ENCODE measurements at places on chromosomes 3 and 15. TPM values are rescaled to one million over a fixed set of nuclear protein-coding genes. Genes with fewer than 3 reads are reported as not detected.

Gene ATP10A
- 1.7 TPM for total RNA-seq

Gene SPRED1
- total RNA-seq = 31.9 TPM

Gene ISLR
- total RNA-seq = 19.8 TPM

Gene PAQR5
- 0.06 TPM for total RNA-seq

Gene ADAMTS17
- total RNA-seq = 4.0 TPM

Gene UROC1
- total RNA-seq = not detected

Gene KLHL6
- not detected for total RNA-seq

DNA sequence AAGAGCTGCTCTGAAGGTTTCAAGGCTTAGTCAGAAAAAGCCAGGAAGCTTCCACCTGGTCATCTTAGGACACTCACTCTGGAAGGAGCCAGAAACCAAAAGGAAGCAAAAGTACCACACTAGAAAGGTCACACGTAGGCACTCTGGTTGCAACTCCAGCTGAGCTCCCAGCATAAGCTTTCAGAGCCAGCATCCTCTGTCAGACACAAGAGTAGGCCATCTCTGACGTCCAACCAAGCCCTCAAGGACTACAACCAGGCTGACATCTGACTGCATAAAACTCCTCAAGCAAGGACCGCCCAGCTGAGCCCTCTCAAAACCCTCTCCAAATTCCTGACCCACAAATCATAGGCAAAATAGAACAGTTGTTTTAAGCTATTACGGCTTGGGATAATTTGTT, 12.8 kb downstream of the SH3BP5 start:
- DNase-seq = no peak

DNA sequence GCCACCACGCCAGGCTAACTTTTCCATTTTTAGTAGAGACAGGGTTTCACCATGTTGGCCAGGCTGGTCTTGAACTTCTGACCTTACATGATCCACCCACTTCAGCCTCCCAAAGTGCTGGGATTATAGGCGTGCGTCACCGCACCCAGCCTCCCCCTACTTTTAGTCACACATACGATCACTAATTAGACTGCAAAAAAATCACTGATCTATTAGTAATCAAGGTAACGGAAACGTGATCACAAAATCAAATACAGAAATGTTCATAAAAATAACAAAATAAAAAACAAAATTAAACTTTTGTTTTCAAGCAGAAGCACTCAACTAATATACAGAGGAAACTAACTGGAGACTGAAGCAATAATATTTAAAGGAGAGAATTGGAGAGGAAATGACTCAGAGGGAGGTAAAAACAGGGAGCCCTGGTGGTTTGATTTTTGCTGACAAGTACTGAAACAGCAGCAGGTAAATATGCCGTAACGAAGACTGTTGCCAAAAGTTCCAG, 4.6 kb downstream of the WDR53 start:
- no peak for DNase-seq

DNA sequence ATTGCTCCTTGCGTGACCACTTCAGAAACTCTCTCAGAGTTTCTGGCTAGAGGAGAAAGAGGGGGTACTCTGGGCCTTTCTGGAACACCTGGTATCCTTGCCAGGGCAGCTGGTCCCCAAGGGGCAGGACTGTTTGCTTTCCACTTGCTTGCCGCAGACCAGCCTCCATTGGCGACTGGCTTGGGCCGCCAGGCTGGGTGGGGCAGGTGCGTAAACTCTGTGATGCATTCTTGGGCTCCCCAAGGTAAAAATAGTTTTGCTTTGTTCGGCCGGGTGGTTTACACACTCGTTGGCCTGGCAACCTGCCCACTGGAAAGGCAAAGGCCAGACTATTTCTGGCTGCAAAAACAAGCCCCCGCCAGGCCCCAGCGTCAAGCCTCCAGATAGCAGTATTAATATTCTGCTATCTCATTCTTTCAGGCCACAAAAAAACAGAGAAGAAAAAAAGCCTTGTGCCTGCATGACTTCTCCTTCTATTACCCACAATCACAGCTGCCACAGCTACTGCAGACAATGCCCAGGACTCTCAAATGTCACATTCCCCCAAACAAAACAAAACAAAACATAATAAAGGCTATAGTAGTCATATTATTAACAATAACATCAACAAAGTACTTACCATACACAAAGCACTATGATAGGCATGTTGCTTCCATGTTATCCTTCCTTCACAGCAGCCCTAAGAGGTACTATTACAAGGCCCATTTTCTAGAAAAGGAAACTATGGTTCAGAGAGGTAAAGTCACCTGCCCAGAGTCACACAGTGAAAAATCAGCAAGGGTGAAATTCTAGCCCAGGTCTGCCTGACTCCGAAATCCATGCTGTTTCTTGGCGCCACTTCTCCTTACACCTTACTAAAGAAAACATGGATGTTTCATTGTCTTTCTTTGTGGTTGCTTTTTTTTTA, 14.0 kb upstream of the SSUH2 start:
- DNase-seq = peak; percentile 84

- DNase-seq = no peak
These were observed 44.2 kb upstream of the TPM1 start for GRCh38 chr15:62998262-62998890.

- no peak for DNase-seq
These were observed 594.9 kb upstream of the SUCLG2 start for GRCh38 chr3:68249265-68249664.

DNA sequence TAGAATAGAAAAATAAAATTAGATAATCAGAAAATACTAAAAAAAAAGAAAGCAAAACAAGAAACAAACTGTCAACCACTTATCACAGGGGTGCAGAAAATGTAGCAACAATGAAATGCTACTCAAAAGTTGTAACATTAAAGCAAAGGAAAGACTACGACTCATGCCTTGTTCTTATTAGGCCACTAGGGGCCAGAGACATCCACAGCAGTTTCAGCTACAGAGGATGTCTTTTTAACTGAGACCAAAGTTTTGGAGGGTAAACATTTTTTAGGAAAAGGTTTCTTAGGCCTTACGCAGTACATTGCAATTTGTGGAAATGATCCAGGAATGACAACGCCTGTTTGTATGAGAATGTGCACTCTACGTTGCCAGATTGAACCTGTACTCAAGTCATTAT, 15.4 kb upstream of the CADM2 start:
- DNase-seq = no peak

DNA sequence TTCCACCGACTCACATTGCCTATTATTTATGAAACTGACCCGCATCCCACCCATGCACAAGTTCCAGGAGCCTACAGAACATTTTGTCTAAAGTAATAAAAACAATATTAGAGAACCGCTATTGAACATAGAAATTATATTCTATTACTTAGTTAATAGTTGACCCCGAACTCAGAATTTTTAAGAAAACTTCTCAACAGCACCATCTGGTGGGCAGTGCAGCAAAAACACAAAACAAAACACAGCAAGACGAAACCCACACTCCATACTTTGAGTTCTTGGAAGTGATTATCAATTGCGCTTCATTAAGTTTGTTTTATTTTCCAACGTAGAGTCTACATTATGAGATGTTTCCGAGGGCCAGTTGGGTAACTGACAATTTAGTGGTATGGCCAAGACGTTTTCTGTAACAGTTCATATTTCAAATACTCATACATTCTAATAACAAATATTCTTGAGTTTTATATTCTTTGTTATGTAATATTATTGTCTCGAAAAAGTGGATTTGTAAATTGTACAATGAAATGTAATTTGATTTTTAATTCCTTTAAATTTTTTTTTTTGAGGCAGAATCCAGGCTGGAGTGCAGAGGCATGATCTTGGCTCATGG, 24.0 kb upstream of the C3orf70 start:
- DNase-seq = peak; percentile 71

DNA sequence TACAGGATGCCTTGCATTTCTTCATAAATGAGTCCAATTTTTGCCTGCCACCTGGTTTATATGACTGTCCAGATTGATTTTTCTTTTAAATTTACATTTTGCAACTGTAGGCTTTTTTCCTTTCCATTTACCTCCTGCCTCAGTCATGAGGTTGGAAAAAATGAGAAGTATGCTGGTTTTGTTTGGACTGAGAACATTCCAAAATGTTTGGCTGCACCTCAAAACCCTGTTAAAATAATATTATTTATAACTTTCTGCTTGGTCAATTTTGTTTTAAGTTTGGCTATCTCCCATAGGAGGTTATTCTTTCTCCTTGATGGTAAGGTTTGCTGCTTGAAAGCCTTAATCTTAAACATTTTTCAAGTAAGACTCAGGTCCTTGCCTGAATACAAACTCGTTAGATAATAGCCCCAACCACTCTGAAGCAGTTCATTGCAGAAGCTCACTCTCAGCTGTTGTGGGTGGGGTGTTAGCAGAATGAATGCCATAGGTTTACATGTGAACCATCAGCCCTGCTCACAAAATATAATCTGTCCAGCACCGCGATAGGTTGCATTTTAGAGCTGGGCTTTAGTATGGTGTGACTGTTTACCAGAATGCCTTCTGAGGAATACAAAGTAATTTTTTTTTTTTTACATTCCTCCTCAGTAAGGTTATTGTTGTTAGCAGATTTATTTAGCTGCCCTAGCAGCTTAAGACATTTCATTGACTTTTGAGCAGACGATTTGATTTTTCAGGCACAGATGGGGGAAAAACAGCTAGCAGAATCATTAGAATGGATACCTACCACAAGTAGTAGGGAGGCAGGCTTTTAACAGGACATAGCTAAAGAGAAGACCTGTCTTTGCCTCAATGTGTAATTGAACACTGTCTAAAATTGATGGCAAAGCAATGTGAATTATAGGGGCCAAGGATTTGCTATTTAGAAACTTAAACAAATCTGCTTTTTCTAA, 630.8 kb upstream of the KCNMB2 start:
- peak; percentile 75 for DNase-seq

GRCh38 chr15:90883976-90884718, at the start of gene FES:
FES (plus strand) TSS chr15:90884504; CDS start chr15:90885046, 542 bp downstream.
- DNase-seq = no peak

DNA sequence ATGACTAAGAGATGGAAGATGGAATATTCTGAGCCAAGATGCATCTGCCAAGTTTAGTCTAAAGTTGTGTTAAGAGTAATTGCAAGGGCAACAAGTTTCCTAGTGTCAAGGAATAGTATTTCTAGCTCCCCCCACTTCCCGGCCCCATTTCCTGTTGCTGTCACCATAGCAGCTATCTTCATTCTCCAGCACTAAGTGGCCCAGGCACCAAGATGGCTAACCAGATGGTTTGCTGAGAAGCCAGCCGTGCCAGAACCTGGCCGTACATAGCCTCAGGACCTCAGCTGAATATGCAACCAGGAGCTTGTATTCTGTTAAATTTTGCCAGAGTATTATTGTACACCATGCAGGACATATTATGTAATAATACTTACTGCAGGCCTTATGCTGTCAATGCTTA, 108.8 kb upstream of the UMPS start:
- no peak for DNase-seq

DNA sequence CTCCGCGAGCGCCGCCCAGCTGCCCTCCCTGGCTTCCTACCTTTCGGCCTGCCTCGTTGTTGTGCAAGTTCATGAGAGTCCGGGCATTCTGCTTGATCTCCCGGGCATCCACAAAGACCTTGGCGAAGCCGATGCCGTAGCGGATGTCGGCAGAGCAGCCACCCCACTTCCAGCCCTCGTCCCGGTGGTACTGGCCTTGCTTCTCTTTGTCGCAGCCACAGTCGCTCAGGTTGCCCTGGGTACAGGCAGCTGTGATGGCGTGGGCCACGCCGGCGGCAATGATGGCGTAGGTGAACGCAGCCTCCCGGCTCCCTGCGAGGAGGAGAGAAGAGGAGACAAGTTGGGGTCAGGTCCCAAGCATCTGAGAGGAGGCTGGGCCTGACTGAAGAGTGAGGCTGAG, 25.4 kb downstream of the WNT7A start:
- no peak for DNase-seq

DNA sequence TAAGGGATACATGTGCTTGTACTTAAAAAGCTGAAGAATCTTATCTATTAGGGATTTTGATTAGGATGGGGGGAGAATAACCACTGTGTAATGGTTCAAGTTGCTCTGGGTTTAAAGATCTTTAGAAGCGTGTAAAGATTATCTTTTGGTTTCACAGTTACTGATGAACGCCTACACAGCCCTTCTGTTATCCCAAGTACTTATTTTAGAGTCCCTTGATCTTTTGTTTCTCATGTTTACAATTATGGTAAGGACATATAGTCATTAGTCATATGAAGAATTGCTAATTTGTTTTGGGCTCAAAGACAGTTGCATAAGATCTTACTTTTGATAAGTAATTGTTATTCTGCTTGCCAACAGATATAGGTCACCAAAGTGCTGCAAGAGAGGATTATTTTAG, 160.1 kb downstream of the PLCL2 start:
- no peak for DNase-seq

DNA sequence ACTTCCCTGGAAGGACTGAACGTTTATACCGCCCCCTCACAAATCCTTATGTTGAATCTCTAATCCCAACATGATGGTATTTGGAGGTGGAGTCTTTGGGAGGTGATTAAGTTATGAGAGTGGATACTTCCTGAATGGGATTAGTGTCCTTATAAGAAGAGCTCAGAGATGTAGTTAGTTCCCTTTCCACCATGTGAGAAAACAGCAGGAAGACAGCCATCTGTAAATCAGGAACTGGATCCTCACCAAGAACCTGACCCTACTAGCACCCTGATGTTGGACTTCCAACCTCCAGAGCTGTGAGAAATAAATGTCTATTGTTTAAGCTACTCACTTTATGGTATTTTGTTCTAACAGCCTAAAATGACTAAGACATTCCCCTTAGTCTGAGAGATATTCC, 33.3 kb upstream of the SACM1L start:
- DNase-seq = no peak

DNA sequence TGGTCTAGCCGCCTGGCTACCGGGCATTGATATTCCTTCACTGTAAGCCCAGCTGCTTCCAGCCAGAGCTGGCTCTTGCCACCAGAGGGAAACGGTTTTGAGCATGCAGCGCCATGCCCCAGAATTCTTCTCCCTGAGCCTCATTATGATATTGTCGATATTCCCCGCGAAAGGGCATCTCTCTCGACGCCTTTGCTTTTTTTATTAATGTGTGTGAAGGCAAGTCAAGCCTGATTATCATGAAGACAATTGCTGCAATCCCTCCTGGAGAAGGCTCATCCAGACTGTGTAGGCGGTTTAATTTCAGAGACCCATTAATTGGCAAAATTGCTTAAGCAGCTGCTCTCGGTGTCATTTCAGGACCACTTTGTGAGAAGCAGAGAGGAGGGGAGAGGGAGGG, 321.2 kb upstream of the TLE3 start:
- DNase-seq = no peak

DNA sequence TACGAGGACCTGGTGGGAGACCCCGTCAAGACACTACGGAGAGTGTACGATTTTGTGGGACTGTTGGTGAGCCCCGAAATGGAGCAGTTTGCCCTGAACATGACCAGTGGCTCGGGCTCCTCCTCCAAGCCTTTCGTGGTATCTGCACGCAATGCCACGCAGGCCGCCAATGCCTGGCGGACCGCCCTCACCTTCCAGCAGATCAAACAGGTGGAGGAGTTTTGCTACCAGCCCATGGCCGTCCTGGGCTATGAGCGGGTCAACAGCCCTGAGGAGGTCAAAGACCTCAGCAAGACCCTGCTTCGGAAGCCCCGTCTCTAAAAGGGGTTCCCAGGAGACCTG, 2.5 kb downstream of the CHST2 start:
- DNase-seq = no peak

Data from SJCRH30 (cell line).